HT1080 (cell line): ENCODE measurements at places on chromosomes 11 and 22. TPM values are rescaled to one million over a fixed set of nuclear protein-coding genes. Genes with fewer than 3 reads are reported as not detected.

Gene TREH
- total RNA-seq: not detected in 2 replicates

Gene RPS25
- 778 and 1,119 TPM in 2 replicates for total RNA-seq

Gene LYVE1
- not detected in 2 replicates for total RNA-seq

Gene CELSR1
- 14.9 and 17.9 TPM in 2 replicates for total RNA-seq

Gene BIK
- total RNA-seq: 0.14 and 0.50 TPM in 2 replicates

Gene KCNJ1
- total RNA-seq: not detected in 2 replicates

DNA sequence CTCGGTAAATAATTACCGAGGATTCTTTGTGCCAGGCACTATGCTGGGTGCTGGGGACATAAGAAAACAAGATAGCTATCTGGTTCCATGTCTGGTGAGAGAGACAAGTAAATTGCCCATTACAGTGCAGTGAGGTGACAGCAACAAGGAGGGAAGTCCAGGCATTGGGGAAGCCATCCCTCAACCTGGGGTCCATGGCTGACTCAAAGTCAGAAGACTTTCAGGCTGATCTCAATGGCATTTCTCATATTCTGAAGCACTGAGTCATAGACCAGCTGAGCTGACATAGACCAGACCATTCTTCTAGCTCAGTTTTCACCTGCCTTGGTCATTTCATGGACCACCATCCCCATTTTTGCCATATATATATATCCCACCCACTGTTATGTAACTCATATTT lies 158.8 kb downstream of the TTC17 start:
- DNase-seq: peak; percentile 61

DNA sequence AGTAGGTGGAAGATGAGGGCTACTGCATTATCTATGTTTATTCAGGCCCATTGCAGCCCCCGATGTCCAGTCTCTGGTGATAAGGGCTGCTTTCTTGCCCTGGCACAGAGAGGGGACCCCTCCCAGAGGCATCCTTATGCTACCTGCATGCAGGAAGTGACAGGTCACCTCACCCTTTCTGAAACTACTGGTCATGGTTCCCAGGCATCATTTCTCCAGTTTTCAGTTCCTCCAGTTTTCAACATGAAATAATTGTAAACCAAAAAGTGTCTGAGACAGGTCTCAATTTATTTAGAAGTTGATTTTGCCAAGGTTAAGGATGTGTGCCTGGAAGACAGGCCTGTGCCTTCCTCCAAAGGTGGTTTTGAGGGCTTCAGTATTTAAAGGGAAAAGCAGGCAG lies 57.0 kb downstream of the CTTN start:
- no peak for DNase-seq

GRCh38 chr22:39454385-39454871 lies 2.4 kb upstream of the MGAT3 start:
- no peak for DNase-seq

DNA sequence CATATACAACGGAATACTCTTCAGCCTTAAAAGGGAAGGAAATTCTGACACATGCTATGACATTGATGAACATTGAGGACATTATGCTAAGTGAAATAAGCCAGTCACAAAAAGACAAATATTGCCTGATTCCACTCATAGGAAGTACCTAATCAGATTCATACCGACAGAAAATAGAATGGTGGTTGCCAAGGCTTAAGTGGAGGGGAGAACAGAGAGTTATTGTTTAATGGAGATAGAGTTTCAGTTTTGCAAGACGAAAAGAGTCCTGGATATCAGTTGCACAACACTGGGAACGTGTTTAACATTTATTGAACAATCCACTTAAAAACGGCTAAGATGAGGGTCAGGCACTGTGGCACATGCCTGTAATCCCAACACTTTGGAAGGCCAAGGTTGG lies 45.6 kb upstream of the HIPK3 start:
- DNase-seq: peak; percentile 33

DNA sequence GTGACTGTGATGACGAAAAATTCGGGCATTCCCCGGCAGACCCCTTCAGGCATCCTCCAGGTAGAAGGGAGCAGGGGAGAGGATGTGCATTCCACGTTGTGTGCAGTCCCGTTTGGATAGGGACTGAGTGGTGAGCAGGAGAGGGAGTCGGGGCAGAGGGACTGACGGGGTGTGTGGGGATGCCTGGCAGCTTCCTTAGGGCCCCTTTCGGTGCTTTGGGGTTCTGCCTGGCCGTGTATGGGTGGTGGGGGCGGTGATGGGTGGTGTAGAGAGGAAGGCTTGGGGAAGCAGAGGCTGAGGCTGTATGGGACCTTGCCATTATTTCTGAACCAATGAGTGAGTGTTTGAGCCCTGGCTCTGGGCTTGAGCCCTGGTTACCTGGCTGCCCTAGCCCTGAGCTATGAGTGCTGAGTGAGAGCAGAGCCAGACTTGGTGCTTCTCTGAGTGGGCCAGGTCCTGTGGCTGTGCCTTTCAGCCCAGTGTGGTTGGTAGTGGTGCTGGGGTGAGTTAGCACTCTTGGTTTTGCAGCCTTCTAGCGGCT lies 914 bp downstream of the INPPL1 start:
- DNase-seq: no peak

DNA sequence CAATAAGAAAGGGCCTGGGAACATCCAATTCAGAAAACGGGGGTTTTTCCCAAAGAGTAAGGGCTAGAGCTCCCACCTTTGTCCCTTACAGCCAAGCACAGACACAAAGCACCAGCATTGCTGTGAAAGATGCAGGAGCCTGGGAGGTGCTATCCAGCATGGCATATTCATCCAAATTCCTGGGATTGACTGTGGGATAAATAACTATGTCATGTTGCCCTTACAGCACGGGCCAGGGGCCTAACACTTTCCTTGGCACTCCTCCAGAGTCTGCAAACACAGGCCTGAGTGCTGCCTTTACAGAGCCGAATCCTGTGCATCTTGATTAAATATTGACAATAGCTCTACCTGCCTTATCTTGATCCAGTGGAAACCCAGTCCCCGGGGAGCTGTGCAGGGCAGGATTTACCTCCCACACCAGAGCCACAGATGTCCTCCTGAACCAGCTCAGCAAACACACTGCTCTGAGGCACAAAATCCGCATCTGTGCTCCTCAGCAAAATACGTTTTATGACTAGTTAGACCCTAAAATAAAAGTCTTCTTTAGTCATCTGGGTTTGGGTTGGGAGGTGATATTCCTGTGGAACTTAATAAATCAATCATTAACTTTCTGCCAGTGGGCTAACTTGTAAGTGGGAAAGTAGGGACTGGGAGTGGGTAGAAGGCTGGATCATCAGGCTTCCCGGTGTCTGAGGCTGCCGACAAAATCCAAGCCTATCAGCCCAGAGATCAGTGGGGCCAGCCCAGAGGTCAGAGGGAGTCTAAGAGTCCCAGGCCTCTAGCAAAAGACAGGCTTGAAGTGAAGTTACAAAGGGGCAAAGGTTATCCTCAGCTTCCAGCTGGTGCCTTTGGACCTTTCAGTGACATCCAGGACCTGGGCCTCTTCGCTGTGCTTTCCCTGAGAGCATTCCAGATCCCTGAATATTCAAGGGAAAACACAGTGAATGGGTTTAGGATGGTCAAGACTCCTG lies 36.5 kb downstream of the POU2AF3 start:
- no peak for DNase-seq

- no peak for DNase-seq
Observed at GRCh38 chr11:102407901-102408300, 44.7 kb downstream of the TMEM123 start.

GRCh38 chr11:126060757-126061171 lies 1.9 kb downstream of the CDON start:
- DNase-seq: no peak

GRCh38 chr11:10758957-10759356 lies 7.9 kb downstream of the CTR9 start:
- DNase-seq: no peak

DNA sequence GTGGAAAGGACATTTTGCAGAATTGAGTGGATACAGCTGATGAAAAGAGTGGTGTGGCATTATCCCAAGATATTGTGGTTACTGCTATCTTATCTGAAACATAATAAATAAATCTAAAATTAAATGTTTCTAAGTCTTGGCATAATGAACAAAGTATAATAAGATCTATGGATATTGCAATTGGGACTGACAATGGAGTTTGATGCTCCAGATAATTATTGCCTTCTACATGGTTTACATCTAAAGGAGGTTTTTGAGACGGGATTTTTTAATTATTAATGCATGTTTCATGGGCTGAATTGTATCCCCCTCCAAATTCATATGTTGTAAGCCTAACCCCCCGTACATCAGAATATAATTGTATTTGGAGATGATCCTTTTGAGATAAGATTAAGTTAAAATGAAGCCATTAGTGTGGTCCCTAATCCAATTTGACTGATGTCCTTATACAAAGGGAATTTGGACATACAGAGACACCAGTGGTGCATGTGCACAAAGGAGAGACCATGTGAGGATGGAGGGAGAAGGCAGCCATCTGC lies 198.5 kb downstream of the MSANTD4 start:
- no peak for DNase-seq

- DNase-seq: no peak
Observed at GRCh38 chr22:38733329-38733723, 22.5 kb downstream of the SUN2 start.
